ENCODE measurements at places on chromosomes 6 and 20.

DNA sequence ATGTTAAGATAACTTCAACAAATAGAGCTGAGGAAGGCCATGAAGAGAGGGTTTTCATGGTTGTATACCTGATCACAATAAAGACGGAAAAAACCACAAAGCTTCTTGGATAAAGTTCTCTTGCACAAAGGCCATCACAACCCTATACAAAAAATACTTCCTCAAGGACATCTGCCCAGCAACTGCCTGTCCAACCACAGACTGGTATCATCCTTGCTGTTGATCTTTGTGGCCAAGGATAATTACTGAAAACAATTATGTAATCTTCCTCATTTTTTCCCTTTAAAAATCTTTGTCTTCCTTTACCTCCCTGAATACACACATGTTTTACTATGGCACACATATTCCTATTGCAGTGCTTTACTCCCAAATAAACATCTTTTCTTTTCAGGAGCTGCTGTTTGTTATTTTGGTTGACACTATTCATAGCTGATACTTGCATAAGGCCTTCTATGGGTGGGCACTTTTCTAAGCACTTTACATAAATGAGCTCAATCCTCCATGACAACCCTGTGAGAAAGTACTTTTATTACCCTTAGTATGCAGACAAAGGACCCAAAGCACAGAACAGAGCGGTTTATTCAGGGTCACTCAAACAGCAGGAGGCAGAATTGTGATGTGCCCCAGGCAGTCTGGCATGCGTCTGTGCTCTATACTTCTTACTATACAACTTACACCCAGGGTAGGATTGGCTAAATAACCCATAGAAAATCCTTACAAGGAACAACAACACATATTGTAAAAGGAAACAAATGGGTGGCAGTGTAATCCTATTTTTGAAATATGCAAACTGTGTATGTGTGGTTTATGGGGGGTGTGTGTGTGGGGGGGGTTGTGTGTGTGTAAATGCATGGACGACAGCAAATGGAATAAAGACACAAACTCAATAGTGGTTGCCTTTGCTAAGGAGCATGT, 35.1 kb downstream of the SNRNP48 start:
- no peak for DNase-seq

DNA sequence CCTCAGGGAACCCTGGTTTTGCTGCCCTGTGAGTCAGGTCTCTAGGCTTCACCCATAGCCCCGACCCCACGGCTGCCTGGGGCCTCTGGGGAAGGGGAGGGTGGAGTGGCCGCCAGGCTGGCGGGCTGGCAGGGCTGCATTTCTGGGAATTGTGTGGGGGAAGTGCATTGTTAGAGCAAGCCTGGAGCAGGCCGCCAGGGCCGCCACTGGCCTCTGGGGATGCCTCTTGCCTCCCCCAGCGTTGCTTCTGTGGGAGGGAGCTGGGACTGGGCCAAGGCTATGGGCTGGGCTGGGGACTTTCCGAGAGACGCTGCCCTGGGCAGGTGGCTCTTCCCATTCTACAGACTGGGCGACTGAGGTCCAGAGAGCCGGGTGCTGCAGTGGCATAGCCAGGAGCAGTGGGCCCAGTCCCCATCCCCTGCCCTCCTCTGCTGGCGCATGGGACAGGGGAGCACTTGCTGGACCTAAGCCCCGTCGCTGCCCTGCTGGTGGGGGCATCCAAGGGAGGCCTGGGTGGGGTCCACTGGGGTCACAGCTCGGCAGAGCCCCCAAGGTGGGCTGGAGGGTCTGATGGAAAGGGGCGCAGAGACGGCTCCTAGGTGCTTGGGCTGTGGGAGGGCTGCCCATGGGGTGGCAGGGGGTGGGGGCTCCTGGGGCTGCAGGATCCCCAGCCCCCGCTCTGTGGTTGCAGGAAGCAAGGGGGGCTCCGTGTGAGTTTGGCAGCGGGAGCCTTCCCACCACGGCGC, 6.6 kb upstream of the SOX18 start:
- DNase-seq: no peak

GRCh38 chr6:33607784-33608161, 13.3 kb upstream of the ITPR3 start:
- DNase-seq: no peak

- no peak for DNase-seq
These were observed 48.1 kb downstream of the PRDM1 start for GRCh38 chr6:106134087-106134770.

- no peak for DNase-seq
These were observed 93.5 kb downstream of the SNAP25 start for GRCh38 chr20:10312111-10312510.

- DNase-seq: no peak
These were observed 21.2 kb downstream of the TFAP2A start for GRCh38 chr6:10393544-10394225.

- DNase-seq: no peak
These were observed 433.6 kb downstream of the RNF144B start for GRCh38 chr6:18820725-18821124.

DNA sequence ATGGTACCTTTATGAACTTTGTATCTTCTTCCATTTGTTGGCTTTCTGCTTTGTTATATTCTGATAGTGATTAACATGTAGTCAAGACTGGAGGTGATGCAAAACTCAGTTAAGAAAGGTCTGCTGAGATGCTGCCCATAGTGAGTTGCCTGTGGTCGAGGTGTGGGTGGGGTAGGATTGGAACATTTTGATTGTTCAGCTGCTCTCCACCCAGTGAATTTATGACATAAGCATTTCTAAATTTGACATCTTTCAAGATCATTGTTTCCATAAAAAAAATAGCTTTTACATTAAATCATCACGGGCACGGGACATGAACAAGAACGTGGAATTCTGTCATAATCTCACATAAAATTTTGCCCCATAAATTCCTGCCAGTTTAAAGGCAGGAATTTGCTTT, 146.6 kb upstream of the POU3F2 start:
- DNase-seq: no peak

DNA sequence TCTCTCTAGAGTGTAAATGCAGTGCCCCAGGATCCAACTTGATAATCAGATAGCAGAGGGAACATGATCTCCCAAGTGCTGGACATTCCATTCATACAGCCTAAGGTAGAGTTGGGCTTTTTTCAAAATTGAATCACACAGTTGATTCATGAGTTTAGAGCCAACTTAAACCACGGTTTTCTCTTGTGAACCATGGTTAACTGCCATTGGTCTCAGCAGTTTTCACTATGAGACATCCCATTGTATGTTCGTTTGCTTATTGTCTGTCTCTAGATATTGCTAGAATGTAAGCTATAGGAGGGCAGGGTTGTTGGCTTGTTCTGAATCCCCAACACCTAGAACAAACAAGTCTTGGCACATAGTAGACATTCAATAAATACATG, 37.2 kb upstream of the TAF8 start:
- no peak for DNase-seq

DNA sequence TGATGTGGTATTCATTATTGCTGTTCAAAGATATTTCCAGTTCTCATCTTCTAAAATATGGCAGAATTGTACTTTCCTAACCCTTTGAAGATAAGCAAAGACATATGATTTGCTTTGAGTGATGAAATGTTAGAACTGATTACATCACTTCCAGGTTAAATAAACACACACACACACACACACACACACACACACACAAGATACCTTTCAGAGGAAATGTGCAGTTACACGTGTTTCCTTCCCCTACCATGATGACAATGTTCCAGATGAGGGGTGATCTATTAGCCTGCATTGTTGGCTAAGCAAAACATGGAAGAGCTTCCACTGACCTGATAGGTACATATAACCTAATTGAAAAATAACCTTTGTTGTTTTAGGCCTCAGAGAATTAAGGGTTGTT, 11.7 kb upstream of the FRK start:
- DNase-seq: no peak

DNA sequence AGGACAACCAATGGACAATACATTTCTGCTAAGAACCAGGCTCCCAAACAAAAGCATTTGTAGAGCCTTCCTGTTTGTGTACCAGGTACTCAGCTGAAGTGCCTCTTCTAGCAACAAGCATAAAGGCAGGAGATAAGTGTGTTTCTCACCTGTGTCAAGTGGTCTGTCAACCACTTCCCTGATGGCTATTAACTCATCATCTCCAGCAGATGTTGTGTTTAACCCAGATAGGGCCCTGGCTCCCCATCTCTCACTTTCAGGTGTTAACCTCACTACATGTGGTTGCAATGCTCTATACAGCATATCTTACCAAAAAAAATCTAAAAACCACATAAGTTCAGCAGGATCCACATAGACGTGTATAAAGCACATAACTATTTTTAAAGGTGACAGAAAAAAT, 9.6 kb upstream of the IL17A start:
- DNase-seq: no peak

GRCh38 chr20:33370291-33370690, 31.0 kb downstream of the CDK5RAP1 start:
- DNase-seq: no peak

DNA sequence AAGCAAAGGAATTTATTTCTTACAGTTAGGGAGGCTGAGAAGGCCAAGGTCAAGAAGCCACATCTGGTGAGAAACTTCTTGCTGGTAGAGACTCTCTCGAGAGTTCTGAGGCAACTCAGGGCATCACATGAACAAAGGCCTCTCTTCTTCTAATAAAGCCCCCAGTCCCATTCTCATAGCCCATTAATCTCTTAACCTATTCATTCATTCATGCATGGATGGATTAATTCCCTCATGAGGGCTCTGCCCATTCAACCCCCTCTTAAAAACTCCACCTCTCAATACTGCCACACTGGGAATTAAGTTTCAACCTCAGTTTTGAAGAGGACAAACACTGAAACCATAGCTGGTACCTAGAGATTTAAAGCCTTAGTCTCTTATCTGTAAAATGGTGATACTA, 217.9 kb upstream of the SPTLC3 start:
- DNase-seq: no peak

GRCh38 chr20:61803416-61803914, 262.2 kb downstream of the TAF4 start:
- DNase-seq: no peak

DNA sequence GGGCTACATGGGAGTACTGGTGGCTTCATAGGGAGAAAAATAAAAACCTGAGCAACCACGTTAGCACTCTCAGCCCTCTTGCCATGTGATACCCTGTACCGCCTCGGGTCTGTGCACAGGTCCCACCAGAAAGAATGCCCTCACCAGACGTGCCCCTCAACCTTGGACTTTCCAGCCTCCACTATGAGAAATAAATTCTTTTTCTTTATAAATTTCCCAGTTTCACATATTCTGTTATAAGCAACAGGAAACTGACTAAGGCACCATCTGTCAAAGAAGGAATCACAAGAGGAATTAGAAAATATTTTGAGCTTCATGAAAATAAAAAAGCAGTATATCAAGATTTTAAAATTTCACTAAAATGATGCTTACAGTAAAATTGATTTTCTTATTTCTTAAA, 168.4 kb upstream of the BMP5 start:
- no peak for DNase-seq

Measured in hypothalamus (tissue), 51 donors.